IMR-90 (cell line): ENCODE measurements at places on chromosomes 3 and 15.

DNA sequence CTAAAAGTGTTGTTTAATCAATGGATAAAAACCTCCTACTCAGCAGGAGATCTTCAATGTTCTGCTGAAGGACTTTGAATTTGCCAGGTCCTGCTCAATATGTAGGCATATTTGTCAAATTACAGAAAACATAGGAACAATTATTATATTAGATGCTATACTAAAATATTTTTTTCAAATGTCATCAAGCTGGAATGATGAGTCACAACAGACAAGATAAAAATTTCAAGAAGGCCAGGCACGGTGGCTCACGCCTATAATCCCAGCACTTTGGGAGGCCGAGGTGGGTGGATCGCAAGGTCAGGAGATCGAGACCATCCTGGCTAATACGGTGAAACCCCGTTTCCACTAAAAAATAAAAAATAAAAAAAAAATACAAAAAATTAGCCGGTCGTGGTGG is 68.0 kb downstream of the AQP9 start:
- DNase-seq = no peak

DNA sequence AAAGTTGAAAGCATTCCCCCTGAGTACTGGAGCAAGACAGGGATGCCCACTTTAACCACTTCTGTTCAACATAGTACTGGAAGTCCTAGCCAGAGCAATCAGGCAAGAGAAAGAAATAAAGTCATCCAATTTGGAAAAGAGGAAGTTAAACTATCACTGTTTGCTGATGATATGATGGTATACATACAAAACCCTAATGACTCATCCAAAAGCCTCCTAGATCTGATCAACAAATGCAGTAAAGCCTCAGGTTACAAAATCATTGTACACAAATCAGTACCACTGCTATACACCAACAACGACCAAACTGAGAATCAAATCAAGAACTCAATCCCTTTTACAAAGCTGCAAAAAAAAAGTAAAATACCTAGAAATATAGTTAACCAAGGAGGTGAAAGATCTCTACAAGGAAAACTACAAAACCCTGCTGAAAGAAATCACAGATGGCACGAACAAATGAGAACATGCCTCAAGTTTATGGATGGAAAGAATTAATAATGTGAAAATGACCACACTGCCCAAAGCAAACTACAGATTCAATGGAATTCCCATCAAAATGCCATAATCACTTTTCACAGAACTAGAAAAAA is 40.3 kb downstream of the RPL39L start:
- DNase-seq = peak; percentile 33

- peak; percentile 46 for DNase-seq
Observed at GRCh38 chr15:88995449-88995848, 82.3 kb upstream of the MFGE8 start.

- DNase-seq = no peak
Observed at GRCh38 chr15:86159468-86159867, 79.8 kb downstream of the AGBL1 start.

DNA sequence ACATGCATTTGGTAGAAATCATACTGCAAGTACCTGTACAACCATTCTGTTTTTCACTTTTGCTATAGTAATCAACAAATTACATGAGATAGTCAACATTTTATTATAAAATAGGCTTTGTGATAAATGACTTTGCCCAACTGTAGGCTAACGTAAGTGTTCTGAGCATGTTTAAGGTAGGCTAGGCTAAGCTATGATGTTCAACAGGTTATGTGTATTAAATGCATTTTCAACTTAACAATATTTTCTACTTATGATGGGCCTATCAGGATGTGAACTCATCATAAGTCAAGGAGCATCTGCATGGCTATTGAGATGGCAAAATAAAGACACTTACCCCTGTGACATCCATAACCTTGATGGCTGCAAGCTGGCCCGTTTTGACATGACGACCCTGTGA is 201.3 kb upstream of the SLC2A2 start:
- no peak for DNase-seq

GRCh38 chr3:124775877-124776276 is 45.6 kb downstream of the UMPS start:
- no peak for DNase-seq

- no peak for DNase-seq
Observed at GRCh38 chr3:110077093-110077492, 739.7 kb upstream of the DPPA4 start.

GRCh38 chr3:72617424-72618024 is 230.7 kb downstream of the SHQ1 start:
- DNase-seq = no peak

GRCh38 chr3:112794622-112795172 is 52.0 kb downstream of the CD200R1L start:
- no peak for DNase-seq

DNA sequence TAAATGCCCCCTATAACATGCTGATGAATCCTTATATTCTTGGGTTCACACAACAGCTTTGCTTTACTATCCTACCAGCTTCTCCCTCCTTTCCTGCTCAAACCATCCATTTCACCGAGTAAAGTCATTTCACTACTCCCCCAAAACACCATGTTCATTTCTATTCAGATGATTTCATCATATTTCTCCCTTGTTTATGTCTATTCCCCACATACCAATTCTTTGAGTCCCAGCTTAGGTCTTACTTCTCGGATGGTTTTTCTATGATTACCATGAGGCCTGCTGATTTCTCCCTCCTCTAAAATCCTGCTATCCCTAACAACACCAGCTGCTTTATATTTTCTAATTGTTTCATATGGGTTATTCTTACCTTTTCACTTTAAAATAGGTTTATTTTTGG is 231.4 kb downstream of the TIGIT start:
- DNase-seq = peak; percentile 60

GRCh38 chr3:25568525-25569078 is 96.1 kb downstream of the TOP2B start:
- DNase-seq = no peak

DNA sequence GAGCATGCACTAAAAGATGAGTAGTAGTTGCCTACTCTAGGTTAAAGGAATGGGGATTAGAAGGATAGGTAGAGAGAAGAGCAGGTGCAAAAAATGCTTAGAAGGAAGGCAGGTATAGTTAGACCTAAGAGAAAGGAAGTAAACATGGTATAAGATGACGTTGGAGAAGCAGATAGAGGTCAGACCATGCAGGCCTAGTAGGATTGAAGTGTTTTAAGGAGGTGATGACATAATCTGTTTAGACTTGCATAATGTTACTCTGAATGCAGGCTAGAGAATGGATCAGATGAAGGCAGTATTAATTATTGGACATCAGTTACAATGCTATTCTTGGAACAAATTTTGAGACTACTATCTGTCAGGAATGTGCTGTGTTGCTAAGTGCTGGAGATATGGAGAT is 11.1 kb upstream of the ECT2 start:
- DNase-seq = no peak

- peak; percentile 19 for DNase-seq
Observed at GRCh38 chr3:61821823-61822251, 260.5 kb downstream of the PTPRG start.

DNA sequence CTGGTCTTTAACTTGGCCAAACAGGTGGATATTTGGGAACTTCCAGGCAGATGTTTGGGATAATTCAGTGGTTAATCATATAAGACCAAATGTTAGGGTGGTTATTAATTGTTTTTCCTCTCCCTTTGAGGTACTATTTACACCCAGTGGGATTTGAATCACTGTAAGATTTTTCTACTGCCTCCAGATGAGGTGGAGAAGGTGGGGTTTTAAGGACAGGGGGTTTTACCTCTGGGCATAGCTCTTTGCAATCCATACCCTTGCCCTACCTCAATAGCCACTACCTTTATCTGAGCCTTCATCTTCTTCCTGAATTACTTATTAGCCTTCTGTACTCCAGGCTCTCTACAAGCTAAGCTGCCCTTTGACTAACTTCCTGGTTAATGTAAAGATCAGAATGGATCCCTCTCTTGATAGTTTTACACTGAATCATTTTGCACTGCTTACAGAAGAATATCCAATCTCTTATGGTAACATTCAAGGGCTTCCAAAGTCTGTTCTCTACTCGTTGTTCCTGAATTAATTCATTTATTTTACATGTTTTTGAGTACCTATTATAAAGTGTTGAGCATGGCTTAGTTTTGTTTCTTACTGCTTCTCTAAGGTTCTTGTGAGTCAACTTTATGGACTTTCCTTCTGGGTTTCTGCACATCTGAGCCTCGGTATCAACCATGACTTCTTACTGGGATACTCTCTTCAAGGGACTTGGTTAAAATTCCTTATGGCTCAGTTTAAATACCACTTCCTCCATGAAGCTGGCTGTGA is 331.2 kb upstream of the TBL1XR1 start:
- DNase-seq = peak; percentile 23

GRCh38 chr3:42600958-42601675 is 631 bp downstream of the NKTR start:
- peak; percentile 65 for DNase-seq

DNA sequence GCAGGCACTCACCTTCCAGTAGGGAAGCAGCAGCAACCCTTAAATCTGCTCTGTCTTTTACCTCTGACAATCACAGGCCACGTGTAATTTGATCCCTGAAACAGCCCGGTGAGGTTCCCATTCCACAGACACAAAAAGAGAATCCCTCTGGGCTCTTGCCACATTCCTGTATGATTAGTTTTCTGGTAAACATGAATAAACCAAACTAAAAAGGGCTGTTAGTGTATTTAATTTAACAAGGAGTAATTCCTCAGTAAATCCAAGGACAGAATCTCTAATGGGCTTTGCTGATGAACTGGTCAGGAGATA is 186.9 kb downstream of the FAM43A start:
- DNase-seq = peak; percentile 83

DNA sequence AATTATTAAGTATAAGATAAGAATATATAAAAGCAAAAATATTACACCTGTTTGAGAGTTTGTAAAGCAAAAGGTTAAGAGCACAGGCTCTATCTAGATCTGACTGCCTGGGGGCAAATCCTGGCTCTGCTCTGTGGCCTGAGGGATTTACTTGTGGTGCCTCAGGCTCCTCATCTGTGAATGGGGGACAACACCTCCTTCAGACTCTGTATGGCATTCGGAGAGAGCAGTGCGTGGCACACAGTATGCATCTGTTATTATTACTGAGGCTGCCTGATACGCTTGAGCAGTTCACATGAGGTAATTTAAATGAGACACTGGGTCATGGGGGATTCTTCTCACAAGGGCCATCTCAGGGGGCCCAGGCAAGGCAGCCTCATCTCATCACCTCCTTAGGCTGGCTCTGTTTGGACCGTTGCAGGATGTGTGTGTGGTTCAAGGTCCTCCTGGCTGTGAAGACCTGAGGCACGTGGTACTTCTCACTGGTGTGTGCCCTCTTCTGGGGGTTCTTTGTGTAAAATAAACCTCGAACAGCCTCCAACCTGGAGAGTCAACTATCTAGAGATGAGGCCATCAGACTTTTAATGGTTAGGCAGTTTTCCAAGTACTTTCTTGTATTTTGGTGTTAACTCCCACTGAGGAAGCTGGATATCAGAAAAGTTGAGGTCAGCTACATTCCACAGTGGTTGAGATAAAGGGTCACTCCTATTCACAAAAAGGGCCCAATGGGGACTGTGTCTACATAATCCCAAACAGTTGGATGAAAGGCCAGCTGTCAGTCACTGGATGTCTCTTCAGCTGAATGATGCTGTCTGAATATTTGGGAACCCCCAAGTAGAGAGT is 9.0 kb downstream of the GNB5 start:
- no peak for DNase-seq

- peak; percentile 93 for DNase-seq
Observed at GRCh38 chr3:64340641-64341101, 115.4 kb upstream of the PRICKLE2 start.
